ENCODE measurements at places on chromosomes 2 and 18.

GRCh38 chr18:25457126-25457525, 105.2 kb upstream of the ZNF521 start:
- no peak for DNase-seq

GRCh38 chr2:112141626-112142007, 3.4 kb downstream of the FBLN7 start:
- no peak for DNase-seq

DNA sequence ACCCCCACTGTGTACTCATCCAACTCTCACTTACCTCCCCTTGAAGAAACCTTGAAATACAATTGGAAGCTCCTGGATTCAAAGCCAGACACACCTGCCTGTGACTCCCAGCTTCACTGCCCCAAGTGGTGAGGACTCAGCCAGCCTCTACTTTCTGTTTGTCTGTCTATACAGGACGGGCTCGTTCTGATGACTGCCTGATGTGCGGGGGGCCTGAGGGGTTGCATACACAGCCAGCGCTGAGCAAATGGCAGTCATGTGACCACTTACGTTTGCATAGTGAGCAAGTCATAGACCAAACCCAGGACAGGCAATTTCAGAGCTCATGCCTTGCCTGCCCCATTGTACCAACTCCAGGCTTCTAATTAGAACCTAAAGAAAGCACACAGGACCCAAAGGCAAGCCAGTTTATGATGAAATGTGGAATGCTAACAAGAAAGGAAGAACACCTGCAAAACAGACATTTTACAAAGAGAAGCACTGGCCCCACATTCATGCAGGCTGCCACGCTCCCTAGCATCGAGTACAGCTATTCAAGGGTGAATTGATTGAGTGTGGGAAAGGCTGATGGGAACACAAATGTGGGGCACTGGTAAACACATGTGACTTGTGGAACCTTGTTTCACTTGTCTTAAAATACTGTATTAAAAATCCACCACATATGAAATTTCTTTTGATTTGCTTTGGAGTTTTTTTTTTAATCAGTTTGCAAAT, 137.8 kb downstream of the LNPK start:
- DNase-seq, result no peak

DNA sequence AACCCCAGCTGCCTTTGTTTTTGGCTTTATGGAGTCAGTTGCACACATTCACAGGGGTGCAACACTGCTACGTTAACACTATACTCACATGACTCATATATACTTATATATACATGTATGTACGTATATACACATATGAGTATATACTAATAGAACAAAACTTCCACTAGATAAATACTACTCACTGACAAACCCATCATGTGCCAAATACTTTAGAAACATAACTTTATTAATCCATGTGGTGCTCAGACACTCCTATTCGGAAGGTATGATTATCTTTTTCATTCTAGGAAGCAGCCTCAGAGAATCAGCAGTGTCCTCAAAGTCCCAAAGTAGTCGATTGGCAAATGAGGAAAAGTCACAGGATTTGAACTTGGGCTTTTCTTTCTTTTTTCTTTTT, 7.9 kb downstream of the PMAIP1 start:
- no peak for DNase-seq

- no peak for DNase-seq
These were observed 120.5 kb upstream of the POU3F3 start for GRCh38 chr2:104733226-104733943.

Measured in central memory CD4-positive, alpha-beta T cell (primary cell).